ENCODE measurements at places on chromosomes 2 and 18.

- no peak for DNase-seq
These were observed 7.8 kb upstream of the GAL3ST2 start for GRCh38 chr2:241768850-241769249.

DNA sequence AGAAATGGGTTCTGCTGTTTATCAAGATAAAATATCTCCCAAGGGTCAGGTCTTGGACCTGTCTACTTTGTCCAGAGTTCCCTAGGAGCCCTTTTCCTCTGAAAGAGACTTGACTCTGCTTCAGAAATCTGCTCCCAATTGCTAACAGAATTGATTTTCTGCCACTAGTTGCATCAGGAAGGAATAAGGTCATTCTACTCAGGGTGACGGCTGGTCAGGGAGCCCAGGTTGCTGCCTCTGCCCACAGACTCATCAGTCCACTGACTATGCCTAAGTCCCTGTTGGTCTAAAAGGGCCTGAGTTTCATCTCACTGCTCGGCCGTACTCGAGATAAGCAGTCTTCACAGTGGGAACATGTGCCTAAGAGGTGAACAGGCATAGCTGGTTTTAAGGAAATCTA, 61.2 kb downstream of the EVA1A start:
- no peak for DNase-seq

DNA sequence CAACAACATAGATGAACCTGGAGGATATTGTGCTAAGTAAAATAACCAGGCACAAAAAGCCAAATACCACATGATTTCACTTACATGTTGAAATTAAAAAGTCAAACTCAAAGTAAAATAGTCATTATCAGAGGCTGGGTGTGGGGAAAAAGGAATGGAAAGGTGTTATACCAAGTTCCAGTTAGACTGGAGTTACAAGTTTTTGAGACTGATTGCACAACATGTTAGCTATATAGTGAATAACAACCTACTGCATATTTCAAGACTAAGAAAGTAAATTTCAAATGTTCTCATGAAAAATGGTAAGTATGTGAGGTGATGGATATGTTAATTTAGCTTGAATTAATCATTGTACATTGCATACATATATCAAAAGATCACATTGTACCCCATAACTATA, 116.8 kb upstream of the HNMT start:
- no peak for DNase-seq

- no peak for DNase-seq
These were observed 245.8 kb downstream of the PAX3 start for GRCh38 chr2:222052934-222053367.

DNA sequence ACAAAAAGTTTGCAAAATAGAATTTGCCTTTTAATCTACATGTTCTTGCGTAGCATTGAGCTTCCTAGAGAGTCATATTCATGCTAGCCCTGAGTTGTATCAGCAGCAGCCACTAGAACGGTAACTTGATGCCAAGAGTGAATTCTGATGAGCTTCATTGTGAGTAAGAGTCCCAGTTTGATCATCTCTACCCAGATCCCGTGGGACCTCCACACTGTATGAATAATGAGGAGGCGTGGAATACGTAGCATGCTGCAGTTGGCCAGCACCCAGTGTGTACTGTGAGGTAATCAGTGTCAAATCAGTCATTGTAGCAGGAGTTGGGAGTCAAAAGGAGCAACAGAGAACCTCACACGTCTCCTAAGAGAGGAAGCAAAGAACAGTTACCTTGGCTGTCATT, 197.9 kb downstream of the NEDD4L start:
- no peak for DNase-seq

- DNase-seq, result no peak
These were observed 896.1 kb upstream of the CNTNAP5 start for GRCh38 chr2:123128951-123129350.

GRCh38 chr2:226080334-226080733, 680.8 kb downstream of the NYAP2 start:
- no peak for DNase-seq

DNA sequence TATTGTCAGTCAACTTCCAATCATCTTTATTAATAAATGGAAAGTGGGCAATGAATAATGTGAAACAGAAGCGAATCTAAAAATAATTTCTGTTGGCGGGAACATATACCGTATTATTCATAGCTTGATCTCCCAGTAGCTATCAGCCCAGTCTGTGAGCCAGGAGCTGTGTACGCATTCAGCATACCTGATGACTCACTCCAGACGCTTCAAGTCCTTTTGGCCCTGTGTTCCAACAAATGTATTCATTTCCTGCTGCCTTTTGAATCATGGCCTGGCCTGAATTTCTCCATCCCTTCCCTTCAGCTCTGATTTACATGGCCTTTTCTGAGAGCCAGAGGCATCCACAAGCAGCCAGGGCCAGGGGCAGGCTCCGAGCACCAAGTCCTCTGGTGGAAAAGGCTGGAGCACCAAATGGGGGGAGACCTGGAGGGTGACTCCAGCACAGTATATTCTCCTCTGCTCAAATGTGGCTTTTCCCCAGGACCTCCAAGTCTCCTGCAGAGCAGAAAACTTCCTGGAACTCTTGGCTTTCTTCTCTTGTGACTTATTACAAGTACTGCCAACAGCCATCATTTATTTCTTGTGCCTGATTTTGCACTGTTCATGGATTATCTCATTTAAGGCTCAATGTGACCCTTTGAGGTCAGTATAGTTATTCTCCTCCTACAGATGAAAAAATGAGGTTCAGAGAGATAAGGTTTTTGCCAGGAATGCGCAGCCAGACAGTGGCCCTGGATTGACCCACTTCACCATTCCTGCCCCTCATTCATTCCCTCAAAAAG, 108.7 kb downstream of the EN1 start:
- no peak for DNase-seq

DNA sequence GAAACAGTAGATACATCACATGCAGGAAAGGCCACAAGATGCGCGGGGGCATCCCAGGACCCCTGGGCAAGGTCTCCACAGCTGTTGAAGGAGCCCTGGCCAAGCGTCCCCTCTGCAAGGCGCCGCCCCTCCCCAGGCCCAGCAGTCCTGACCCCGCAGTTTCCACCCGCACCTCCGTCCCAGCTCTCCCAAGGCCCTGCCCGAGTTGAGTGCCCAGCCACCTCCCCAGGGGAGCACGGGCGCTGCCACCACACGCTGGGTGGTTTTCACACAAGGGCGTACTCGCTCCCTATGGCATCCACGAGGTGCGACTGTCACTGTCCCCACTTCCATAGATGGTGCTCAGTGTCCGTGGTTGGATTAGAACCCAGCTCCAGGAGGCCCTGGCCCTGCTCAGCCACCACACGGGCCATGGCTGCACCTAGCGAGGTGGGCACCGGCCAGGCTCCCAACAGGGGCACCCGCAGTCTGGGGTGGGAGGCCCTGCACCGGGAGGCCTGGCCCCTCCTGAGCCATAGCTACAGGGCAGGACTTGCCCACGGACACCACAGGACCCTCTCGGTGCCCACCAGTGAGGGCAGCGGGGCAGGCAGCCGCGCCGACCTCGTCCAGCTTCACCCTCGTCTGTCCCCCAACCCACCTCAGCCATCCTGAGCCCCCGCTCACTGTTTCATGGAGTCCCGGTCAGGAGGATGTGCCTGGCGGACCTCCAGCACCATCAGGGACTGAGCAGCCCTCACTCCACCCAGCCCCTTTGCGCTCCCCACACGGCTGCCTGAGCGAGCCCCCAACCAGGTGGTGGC, 36.0 kb downstream of the KIF1A start:
- no peak for DNase-seq

DNA sequence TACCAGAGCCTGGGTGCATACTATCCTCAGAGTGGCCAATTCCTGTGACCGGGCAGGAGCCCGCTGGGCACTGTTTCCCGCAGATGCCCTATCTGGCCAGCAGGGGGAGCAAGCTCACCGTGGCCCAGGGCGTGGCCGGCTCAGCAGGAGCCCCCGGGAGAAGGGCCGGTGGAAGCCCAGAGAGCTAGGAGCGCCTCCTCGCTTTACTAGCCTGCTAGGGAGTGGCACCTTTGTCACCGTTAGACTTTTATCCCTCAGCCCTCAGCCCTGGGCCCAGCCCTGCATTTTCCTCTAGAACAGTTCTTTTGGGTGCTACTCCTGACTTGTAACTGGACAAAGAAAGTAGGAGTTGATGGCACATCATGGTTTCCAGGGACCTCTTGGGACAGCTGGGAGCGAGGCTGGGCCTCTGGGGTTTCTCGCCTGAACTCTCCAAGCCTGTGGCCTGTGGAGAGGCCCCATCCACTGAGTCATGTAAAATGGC, 24.0 kb downstream of the TMEM177 start:
- DNase-seq, result peak; percentile 72

- DNase-seq, result no peak
These were observed 521.2 kb upstream of the POU3F3 start for GRCh38 chr2:104332731-104333130.

DNA sequence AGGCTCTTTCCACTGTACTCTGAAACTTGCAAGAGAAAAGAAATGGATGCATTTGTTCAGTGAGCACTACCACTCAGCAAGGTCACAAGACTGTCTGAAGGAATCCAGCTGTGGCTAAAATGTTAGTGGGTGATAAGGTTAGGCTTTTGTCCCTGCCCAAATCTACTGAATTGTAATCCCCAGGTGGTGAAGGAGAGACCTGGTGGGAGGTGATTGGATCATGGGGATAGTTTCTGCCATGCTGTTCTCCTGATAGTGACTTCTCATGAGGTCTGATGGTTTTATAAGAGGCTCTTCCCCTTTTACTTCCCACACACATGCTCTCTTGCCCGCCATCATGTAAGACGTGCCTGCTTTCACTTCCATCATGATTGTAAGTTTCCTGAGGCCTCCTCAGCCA, 68.2 kb downstream of the ZNF385B start:
- no peak for DNase-seq

GRCh38 chr2:198309673-198310280, 505.4 kb downstream of the PLCL1 start:
- peak; percentile 58 for DNase-seq

DNA sequence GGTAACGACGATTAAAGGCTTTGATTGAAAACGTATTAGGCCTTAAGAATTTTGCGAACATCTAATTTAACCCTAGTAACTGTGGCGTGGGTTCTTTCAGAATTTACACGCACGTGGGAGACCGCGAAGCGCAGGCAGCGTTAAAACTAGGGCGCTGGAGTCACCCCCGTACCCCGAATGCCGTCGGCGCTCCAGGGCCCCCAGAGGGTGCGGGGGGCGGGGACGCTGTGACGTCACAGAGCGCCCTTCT, 673 bp upstream of the SMCHD1 start:
- peak; percentile 50 for DNase-seq

DNA sequence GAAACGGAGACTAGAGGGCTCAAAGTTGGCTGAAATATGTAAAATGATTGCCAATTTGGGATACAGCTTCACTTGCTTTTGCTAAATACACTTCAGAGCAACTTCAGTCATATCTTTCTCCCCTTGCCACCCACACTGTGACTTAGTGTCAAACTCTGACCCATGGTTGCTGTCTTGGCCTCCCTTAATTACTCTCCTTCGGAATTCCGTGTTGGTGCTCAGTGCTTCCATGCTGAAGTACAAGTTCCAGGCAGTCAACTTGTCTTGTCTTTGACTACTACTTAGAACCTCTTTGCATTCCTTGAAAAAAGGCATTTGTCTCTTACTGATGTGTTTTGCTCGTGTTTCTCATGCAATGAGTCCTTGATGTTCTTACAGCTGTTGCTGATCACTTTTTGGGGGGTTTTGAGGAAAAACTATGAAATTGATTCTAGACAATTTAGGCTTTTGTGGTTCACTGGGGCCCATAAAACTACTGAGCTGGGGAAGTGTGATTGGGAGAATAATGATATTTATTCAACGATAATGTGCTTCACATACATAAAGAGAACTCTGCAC, 146.0 kb downstream of the UBE2E3 start:
- DNase-seq, result no peak

DNA sequence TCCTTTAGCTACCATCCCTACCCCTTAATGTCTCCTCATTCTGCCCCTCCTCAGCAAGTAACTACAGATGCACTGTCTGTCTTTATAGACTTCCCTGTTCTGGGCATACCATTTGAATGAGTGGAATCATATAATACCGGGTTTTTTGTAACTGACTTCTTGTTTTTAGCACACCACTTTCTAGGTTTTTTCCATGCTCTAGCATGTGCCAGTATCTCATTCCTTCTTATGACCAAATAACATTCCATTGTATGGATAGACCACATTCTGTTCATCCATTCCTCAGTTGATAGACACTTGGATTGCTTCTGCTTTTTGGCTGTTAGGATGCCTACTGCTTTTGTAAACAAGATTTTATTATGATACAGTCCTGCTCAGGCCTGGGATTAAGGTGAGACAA, 154.7 kb downstream of the TSN start:
- DNase-seq, result no peak

GRCh38 chr2:71736091-71736861, 282.9 kb downstream of the DYSF start:
- no peak for DNase-seq

DNA sequence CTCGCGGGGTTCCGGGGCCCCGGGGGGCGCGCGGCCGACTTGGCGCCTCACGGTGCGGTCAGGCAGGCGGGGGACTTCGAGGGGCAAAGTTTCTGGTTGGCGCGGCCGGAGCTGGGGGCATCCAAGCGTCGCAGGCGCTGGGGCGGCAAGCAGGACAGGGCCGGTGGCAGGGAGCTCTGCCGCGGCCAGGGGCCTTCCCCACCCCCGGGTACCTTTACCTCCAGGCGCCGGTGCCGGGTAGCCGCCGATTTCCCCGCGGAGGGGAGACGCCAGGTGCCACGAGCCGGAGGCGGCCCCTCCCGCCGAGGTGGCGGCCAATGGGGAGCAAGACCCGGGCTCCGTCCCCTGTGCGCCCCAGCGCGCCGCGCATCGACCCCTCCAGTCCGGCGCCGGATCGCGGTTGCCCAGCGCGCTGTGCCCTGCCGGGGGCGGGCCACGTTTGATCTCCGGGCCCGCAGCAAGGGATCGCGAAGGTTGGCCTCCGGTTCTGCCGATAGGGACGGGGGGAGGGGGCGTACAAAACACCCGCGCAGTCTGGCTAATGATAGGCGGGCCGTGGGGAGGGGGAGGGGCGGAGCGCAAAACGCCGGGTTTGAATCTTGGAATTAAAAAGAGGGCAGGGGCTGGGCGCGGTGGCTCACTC, at the start of gene ST8SIA5:
Gene ST8SIA5 (minus strand): TSS at position 495 of the 643 bp plus-strand sequence. CDS start 545 bp downstream, outside the sequence.
- no peak for DNase-seq

DNA sequence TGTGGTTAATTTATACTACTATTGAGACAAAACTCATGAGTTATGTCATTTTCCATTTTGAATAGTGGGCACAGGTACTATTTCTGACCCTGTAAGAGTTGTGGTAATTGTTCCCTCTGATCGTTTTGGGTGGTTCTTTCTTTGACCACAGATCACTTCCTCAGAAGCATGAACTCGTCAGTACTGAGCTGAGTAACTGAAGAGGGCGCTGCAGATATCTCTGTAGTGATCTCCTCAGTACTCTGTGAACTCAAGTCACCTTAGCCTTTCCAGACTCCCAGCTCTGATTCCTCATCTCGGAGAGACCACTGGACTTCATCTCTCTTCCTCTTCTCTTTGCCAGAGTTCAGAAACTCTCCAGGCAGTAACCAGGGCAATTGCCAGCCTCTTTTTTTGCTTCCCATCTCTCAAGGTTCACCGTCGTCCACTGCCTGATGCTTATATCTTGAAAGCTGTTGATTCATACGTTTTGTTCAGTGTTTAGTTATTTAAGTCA, 9.4 kb upstream of the IL1RL1 start:
- DNase-seq, result peak; percentile 84

Data from activated CD4-positive, alpha-beta T cell treated with anti-CD3 and anti-CD28 coated beads, Interleukin-2, Interleukin-4, amounts not matched to agents 100 ng/mL and 50 ng/mL, durations not matched to agents 16 hours and 8 hours (primary cell).